Suppressor macrophage treated with lipopolysaccharide for 4 hours (primary cell): ENCODE measurements at places on chromosomes 7 and 10.

GRCh38 chr7:77368974-77369373 lies 47.2 kb downstream of the GSAP start:
- peak; percentile 28 for DNase-seq

- DNase-seq = no peak
Measured at GRCh38 chr7:24323961-24324480, 40.0 kb downstream of the NPY start.

DNA sequence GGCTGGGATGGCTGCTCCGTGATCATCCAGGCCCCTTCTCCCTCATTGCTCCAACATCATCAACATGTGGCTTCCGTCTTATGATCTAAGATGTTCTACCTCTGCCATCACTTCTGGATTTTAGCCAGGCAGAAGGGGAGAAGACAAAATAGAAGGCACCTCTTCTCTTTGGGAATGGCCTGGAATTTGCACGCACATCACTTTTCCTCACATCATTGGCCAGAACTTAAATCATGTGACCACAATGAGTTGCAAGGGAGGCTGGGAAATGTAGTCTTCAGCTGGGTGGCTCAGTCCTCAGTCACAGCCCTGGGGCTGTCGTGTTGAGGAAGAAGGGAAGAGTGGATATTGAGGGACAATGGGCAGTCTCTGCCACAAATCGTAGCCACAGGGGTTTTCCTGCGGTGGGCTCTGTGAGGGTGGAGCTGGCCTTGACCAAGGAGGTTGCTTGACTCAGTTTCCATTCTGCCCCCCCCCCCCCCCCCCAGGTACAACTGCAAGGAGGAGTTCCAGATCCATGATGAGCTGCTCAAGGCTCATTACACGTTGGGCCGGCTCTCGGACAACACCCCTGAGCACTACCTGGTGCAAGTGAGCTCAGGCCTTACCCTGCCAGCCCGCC lies 50.3 kb downstream of the PALD1 start:
- peak; percentile 21 for DNase-seq

DNA sequence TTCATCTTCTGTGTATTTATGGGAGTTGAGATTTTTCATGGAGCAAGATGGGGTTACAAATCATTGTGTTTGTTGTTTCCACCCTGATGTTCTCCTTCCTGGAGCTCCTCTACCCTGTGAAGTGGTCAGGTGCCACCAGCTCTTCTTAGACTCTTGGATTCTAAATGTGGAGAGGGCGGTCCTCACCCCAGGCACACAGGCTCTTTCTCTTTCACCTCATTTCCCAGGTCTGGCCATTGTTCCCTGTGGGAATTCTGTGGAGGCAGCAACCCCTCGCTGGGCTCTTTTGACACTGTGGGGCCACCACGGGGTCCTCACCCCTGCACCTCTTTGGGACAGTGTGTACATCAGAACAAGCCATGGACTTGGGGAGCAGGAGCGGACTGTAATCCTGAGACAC lies 95.9 kb downstream of the TRRAP start:
- no peak for DNase-seq

- DNase-seq = no peak
Measured at GRCh38 chr10:20180766-20181165, 364.5 kb downstream of the PLXDC2 start.

DNA sequence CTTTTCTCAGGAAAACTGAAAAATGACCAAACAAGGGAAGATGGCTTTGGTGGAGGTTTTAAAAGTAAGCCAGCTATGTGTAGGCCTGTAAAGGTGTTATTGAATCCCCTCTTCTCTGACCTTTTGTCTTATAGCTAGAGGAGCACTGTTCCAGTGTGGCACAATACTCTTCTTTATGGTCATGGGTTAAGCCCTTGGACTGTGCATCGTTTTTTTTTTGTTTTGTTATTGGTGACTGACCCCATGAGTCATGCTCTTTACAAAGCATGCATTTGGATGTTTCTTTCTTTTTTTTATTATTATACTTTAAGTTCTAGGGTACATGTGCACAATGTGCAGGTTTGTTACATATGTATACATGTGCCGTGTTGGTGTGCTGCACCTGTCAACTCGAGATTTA lies 19.6 kb upstream of the FAM25A start:
- peak; percentile 72 for DNase-seq

- DNase-seq = no peak
Measured at GRCh38 chr7:144027070-144027469, 21.7 kb upstream of the OR2A5 start.

DNA sequence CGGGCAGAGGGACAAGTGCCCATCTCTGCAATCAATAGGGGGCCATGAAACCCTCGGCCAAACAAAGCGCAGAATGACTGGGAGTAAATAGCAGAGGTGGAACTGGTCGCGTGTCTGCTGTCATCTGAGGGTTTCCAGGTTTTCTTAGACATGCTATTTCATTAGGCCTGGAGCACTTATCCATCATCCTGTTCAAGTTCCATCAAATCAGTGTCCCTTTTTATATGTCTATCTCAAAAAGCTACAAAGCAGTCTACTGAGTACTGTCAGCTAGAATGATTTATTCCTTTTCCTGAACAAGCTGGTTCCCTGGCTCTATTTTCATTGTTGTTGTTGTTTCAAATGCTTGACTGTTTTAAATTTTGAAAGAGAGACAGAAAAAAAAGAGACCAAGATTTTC lies 590.5 kb downstream of the PARD3 start:
- DNase-seq = no peak

- DNase-seq = no peak
Measured at GRCh38 chr7:113875224-113875623, 43.6 kb downstream of the PPP1R3A start.

- no peak for DNase-seq
Measured at GRCh38 chr10:27256299-27257189, 15.9 kb upstream of the ACBD5 start.

- DNase-seq = peak; percentile 67
Measured at GRCh38 chr10:97319671-97320479, 804 bp downstream of the FRAT1 start.

- peak; percentile 56 for DNase-seq
Measured at GRCh38 chr10:6667679-6668270, 87.7 kb upstream of the PRKCQ start.

DNA sequence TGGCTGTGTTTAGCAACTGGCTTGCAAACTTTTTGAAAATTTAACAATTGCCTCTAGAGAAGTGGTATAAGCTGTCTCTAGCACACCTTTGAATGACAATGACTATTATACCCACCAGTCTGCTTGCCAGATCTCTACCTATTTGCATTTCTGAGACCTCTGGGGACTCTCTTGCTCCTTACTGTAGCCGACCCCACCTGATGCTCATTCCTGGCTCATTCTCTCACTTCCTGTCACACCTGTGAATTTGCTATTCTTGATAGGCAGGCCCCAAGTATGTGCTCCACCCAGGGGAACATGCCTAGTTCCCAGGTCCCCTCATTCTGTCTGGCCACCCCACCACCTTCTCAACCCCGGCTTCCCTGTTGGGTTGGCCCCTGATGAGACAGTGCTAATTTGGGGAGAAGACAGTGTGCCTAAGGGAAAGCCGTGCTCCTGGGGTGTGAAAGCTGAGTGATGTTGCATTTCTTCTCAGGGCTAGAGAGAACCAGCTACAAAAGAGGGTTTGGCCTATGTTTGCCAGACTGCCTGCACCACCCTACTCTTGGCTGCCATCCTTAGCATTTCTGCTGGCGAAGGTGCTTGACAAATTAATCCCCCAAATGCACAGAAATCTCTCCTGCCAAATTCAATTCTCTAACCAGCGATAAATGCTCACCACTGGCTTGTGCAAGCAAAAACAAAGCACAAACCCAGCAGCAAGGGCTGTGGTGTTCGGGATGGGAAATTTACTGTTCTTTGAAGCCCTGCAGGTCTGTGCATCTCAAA lies 138.2 kb downstream of the RPS24 start:
- no peak for DNase-seq
